ENCODE measurements at places on chromosomes 13 and 19. TPM values are rescaled to one million over a fixed set of nuclear protein-coding genes. Genes with fewer than 3 reads are reported as not detected.

ZNF221 gene
- 0.42 TPM for total RNA-seq

ZNF442 gene
- total RNA-seq, result not detected

CYP2A13 gene
- total RNA-seq, result not detected

CCDC8 gene
- not detected for total RNA-seq

TBC1D17 gene
- total RNA-seq, result 17.4 TPM

GJB2 gene
- total RNA-seq, result 0.68 TPM

PLK5 gene
- total RNA-seq, result not detected

ZNF560 gene
- total RNA-seq, result not detected

ZIC2 gene
- total RNA-seq, result 5.2 TPM

SIGLEC10 gene
- not detected for total RNA-seq

CFAP97D2 gene
- not detected for total RNA-seq

PLEKHA4 gene
- 1.9 TPM for total RNA-seq

GPATCH1 gene
- 12.8 TPM for total RNA-seq

URAD gene
- not detected for total RNA-seq

ZNF358 gene
- 17.2 TPM for total RNA-seq

RASAL3 gene
- total RNA-seq, result not detected
